ENCODE measurements at places on chromosomes 2 and 18.

- peak; percentile 92 for DNase-seq
Measured at GRCh38 chr2:70214953-70215549, 24.2 kb upstream of the C2orf42 start.

GRCh38 chr18:10846657-10847407 is 302.5 kb downstream of the PIEZO2 start:
- DNase-seq: no peak

GRCh38 chr18:36461551-36461987 is 164.1 kb downstream of the FHOD3 start:
- DNase-seq: no peak

GRCh38 chr2:149420053-149420963 is 89.9 kb downstream of the LYPD6 start:
- no peak for DNase-seq

- DNase-seq: no peak
Measured at GRCh38 chr2:186733414-186733813, 39.6 kb downstream of the FAM171B start.

GRCh38 chr2:419687-420317 is 131.9 kb upstream of the ALKAL2 start:
- no peak for DNase-seq

DNA sequence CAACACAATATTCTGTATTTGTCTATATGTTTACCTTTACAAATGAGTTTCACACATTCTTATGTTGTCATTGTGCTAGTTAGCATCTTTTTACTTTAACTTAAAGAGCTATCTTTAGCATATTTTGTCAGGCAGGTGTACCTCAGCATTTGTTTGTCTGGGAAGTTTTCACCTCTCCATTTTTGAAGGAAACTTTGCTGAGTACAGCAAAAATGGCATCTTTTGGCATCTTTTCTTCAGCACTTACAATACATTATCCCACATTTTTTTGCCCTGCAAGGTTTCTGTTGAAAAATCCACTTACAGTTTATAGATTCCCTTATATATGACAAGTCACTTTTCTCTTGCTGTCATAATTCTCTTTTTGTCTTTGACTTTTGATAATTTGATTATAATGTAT is 171.3 kb upstream of the XIRP2 start:
- no peak for DNase-seq

- no peak for DNase-seq
Measured at GRCh38 chr2:227536445-227536844, 62.2 kb upstream of the SCYGR2 start.

- peak; percentile 46 for DNase-seq
Measured at GRCh38 chr2:179340678-179341077, 76.0 kb upstream of the SESTD1 start.

DNA sequence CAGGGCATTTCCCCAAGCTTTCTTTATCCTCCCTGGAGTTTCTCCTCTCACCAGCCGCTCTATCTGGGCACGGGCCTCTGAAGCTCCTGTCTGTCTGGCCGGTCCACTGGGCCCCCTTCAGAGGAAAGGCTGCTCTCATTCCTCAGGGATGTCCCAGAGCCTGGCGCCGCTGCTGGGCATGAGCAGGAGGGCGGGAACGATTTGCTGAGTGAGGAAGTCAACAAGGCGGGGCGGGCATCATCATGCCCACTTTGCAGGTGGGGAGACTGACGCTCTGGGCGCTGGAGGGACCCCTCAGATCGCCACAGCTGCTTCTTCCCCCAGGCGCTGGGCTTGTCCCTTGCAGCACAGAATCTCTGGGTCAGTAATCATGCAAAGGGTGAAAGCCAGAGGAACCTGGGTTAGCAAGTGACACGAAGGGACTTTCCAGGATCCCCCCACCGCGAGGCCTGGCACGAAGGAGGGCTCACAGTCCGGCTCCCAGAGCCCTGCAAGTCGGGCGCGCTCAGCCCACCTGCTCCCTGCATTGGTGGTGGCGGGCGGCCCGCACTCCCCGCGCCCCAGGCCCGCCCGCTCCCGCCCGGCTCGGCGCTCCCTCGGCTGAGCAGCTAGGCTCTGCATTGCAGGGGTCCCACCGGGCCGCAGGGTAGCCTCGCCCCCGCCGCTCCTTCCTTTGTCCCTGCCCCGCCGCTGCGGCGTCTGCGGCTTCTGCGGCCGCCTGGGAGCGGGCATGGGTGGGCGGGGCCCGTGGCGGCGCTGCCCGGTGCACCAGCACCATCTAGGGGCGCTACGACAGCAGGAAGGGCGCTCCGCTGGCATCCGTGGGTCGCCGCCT is 157.8 kb downstream of the CYRIA start:
- peak; percentile 24 for DNase-seq

- DNase-seq: no peak
Measured at GRCh38 chr2:146677280-146677679, 1167.5 kb upstream of the ACVR2A start.

GRCh38 chr2:48722391-48722790 is 33.1 kb downstream of the LHCGR start:
- DNase-seq: peak; percentile 5

- no peak for DNase-seq
Measured at GRCh38 chr2:55592130-55592529, 25.3 kb downstream of the PPP4R3B start.
